ENCODE measurements at places on chromosomes 2 and 18. TPM values are rescaled to one million over a fixed set of nuclear protein-coding genes. Genes with fewer than 3 reads are reported as not detected.

Gene KIF1A
- 0.13 TPM for total RNA-seq

Gene IL37
- not detected for total RNA-seq

Gene IKZF2
- total RNA-seq: 1.2 TPM

Gene G6PC2
- total RNA-seq: not detected

Data from mammary microvascular endothelial cell (primary cell).